ENCODE measurements at places on chromosomes 13 and 19.

DNA sequence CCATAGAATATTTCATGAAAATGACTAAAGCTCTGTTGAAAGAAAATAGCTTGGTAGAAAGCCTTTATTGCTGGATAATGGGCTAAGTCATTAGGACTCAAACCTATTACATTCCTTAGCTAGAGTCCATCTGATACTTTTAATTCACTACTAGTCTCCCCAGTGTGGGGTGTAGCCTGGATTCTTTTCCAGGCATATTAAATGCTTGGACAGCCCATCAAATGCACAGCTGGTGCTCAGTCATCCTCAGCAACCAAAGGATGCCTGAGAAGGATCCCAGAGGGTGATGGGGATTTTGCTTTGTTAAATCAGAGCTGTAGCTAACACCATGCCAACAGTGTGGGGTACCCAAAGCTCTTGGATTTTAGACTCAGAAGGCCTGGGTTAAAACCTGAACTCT, 153.5 kb downstream of the DLEU7 start:
- no peak for DNase-seq

- no peak for DNase-seq
Observed at GRCh38 chr13:32023698-32024097, 7.9 kb upstream of the FRY start.

GRCh38 chr13:74767050-74767449, 632.8 kb upstream of the KLF12 start:
- DNase-seq = no peak

DNA sequence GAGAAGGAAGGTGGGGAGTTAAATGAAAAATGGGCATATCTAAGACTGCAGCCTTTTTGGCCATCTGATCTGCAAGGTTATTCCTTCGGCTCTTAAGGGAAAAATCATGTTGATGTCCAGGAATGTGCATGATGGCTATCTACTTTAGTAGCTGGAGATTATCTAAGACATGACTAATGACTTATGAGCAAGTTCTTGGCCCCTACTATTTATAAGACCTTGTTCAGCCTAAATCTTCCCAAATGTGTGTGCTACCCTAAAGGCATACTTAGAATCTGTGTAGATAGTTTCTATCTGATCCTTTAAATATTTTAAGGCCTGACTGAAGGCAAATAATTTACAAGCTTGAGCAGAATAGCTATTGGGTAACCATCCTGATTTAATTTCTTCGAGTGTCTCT, 41.8 kb upstream of the CD177 start:
- DNase-seq = no peak

DNA sequence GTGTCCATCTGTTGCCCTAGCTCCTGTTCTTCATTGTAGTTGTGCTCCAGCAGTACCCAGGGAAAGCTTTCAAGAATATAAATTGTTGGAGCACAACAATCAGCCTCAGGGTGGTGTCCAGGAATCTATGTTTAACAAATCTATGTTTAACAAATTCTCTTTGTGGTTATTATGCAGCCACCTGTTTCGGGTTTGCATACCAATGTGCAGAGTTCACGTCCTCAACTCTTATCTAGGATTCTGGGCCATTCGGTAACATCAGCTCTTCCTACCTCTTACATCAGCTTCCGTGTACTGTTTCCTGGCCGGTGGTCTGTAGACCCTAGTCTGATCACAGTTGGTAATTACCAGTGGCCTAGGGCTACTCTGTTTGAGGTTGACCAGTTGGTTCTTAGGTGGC, 17.0 kb downstream of the MTUS2 start:
- DNase-seq = no peak

DNA sequence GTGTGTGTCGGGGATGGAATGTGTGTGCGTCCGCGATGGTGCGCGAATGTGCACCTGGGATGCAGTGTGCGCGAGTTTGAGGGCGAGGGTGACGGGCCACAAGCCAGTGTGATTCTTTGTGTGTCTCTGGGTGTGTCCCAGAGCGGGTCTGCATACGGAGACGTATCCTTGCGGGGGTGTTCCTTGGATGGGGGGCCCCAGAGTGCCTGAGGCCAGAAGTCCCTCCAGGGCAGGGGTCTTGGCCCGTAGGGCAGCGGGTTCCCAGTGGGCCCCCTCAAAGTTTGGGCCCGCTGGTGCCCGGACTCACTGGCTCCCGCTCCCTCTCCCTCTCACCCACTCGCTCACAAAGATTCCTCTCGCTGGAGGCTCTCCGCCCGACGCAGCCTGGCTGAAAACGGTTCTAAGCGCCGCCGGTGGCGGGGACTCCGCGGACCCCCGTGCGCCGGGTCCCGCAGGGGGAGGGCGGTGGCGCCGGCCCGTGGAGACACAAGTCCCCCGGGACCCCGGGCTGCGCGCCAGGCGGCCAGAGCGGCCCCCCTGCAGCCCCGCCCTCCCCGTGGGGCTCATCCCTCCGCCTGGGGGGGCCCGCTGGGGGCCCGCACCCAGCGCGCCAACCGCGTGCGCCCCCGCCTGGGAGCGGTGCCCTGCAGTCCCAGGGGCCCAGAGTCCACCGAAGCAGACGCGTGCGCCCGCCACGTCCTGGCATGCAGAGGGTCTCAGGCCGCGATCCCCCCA, 886 bp downstream of the CRLF1 start:
- no peak for DNase-seq

DNA sequence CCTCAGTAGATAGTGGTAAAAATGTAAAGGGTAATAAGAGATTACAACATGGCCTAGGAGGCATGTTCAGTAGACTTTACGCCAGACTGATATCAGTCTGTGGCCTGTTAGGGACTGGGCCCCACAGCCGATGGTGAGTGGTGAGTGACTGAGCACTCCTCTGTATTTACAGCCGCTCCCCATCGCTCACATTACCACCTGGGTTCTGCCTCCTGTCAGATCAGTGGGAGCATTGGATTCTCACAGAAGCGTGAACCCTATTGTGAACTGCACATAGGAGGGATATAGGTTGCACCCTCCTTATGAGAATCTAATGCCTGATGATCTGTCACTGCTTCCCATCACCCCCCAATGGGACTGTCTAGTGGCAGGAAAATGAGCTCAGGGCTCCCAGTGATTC, 17.9 kb downstream of the NLRP11 start:
- no peak for DNase-seq

DNA sequence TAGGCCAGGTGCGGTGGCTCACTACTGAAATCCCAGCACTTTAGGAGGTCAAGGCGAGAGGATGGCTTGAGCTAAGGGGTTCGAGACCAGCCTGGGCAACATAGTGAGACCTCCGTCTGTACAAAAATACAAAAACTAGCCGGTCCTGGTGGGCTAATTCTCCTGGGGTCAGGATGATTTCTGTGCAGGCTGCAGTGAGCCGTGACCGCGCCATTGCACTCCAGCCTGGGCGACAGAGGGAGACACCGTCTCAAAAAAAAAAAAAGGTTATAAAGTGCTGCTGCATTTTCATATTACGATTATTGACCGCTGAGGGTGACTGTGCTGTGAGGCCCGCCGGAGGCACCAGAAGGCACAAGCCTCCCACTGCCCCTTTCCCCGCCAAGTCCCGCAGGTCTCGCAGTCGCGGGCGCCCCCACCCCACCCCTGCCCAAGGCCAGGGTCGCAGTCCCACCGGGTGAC, 477 bp upstream of the PLEKHF1 start:
- no peak for DNase-seq

DNA sequence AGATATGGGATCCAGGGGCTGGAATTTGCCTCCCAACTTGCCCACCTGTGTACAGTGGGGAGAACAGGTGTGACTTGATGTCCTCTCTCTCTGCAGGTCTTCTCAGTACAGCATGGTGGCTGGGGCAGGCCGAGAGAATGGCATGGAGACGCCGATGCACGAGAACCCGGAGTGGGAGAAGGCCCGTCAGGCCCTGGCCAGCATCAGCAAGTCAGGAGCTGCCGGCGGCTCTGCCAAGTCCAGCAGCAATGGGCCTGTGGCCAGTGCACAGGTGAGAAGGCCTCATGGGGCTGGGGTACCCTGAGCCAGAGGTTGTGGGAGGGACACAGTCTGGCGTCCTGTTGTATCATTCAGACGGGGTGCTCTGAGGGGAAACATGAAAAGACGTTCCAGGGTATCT, 3.0 kb downstream of the LENG8 start:
- no peak for DNase-seq

- DNase-seq = no peak
Observed at GRCh38 chr19:35722461-35722860, 4.7 kb downstream of the KMT2B start.

DNA sequence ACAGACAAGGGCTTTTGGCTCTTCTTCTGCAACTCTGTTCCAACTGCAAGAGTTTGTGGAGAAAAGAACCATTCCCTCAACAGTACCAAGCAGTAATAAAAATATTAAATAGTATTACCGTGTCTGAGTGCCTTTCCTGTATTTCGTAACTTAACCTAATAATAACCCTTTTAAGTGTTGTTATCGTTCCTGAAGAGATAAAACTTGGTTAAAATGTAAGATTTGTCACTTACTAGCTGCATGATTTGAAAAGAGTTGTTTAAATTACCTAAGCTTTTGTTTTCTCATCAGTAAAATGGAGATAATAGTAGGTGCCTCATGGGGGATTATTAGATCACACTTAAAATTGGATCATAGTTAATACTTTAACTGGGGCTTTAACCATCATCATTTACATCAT, 447.2 kb downstream of the GPC5 start:
- DNase-seq = no peak

- no peak for DNase-seq
Observed at GRCh38 chr19:2796659-2797266, 11.5 kb downstream of the THOP1 start.

GRCh38 chr19:1767464-1767933, 14.2 kb downstream of the ONECUT3 start:
- DNase-seq = no peak

- no peak for DNase-seq
Observed at GRCh38 chr13:100088273-100088643, 635 bp upstream of the PCCA start.

GRCh38 chr13:113621046-113621445, 36.5 kb downstream of the TFDP1 start:
- DNase-seq = no peak

- DNase-seq = no peak
Observed at GRCh38 chr19:39310558-39311311, 9.9 kb downstream of the LRFN1 start.

- no peak for DNase-seq
Observed at GRCh38 chr19:22527554-22527953, 105.4 kb upstream of the ZNF98 start.

GRCh38 chr19:4053423-4054324, 13.0 kb downstream of the ZBTB7A start:
- no peak for DNase-seq

- DNase-seq = no peak
Observed at GRCh38 chr19:16371540-16371986, 46.9 kb downstream of the KLF2 start.

DNA sequence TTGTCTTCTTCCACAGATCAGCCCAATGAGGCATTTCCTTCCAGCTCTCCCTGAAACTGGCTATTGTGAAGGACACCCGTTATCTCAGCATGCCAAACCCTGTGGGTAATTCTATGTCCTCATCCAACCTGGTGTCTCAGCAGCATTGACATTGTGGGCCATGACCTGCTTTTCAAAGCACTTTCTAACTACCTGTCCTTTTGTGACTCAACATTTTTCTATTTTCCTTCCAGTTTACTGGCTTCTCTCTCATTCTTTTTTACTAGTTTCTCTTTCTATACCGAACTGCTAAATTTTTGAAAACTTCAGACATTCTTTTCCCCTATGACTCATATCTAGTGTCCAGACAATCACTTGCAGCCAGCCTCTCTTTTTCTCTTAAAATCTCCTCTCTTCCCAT, 136.4 kb upstream of the HTR2A start:
- DNase-seq = no peak

GRCh38 chr19:2034729-2035589, 16.1 kb downstream of the MKNK2 start:
- peak; percentile 53 for DNase-seq

DNA sequence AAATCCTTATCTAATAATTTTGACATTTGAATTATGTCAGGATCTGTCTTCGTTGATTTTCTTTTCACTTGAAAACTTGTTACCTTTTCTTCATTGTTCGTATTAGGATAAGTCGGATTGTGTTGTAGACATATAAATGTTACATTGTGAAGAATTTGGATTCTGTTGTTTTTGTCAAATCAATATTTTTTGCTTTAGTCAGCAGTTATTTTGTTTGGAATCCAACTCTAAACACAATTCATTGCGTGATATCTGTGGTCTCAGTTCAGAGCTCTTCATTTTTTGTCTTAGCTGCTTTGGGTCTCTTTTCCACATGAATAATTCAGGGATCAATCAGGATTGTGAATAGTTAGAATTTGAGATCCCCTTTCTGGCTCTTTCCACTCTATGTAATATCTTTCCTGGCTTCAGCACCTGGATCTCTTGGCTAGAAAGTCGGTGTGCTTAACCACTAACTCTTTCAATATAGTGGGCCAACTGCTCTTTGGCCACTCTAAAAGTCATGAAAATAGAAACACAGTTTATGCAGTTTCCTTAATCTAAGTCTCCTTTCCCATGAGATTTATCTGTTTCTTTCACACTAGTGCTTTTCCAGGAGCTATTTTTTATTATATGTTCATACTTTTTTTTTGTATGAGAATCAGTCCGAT, 2494.2 kb upstream of the PCDH20 start:
- DNase-seq = no peak

GRCh38 chr13:34620862-34621261, 321.2 kb upstream of the NBEA start:
- no peak for DNase-seq

DNA sequence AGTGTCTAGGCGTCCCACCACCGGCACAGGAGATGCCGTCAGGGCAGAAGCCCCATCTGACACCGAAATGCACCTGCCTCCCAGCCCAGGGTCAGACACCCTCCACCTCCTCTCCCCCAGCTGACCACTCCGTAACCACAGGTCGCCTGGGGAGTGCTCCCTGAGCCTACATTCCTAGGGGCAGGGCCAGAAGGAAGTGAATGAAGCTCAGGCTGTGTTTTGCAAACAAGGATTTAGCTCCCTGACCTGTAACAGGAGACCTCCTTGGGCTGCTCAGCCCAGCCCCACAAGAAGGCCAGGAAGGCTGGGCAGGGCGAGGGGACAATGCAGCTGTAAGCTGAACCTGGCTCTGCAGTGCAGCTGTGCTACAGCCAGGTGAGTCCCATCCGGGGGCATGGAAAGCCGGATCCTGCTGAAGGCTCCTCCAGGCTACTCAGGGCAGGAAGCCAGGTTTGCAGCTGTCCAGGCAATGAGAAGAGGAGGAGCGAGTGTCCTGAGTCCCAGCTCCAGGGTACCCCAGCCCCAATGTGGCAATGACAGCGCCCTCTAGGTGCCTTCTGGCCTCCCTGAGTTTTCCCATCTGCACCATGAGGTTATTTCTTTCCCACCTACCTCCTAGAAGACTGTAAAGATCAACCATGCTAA, 42.1 kb downstream of the RHPN2 start:
- DNase-seq = no peak

DNA sequence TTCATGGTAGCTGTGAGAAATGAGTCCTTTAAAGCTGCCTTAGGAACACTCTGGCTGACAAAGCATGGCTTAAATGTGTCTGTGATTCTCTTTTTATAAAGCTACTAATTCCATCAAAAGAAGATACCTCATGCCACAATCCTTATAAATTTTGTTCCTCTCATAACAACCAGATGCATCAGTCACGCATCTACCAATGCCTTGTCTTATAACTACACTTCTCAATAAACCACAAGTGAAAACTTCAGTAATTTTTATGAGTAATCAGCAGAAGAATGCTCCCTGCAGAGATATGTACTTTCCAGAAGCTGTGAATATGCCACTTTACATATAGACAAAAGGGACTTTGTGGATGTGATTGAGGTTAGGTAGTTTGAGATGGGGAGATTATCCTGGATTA, 147.8 kb downstream of the SUCLA2 start:
- no peak for DNase-seq
